Coronary artery (tissue), 2 donors: ENCODE measurements at places on chromosomes 2 and 18.

DNA sequence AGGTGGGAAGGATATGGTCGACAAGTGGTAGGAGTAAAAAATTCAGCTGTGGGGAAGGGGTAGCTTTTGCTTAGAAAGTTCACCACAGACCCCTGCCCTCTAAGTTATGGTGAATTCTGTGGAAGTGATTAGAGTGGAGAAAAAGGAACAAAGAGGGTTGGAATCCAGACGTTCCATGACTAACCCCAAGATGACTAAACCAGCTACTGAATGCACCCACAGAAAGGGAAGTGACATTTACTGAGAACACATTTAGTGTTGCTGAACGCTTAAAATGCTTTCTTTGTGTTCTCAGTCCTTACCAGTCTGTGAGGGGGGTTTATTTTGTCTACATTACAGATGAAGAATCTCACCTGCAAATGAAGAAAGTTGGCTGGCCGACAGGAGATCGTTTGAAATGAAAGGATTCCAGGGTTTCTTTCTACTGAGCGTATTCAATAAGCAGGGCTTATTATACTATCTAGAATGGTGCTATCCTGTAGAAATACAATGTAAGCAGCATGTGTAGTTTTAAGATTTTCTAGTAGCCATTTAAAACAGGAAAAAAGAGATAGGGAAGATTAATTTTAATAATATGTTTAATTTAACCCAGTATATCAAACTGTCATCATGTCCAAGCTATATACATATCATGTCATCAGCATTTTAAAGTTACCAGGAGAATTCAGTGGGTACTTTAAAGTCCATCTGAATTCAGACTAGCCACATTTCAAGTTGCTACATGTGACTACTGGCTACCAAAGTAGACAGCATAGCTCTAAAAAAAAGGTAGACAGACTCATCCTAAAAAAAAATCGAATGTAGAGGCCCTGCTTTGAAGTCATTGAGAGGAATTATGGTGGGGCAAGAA is 60.1 kb downstream of the LIMS1 start:
- no peak for DNase-seq

GRCh38 chr2:180676520-180677025 is 303.8 kb upstream of the UBE2E3 start:
- DNase-seq, result no peak

DNA sequence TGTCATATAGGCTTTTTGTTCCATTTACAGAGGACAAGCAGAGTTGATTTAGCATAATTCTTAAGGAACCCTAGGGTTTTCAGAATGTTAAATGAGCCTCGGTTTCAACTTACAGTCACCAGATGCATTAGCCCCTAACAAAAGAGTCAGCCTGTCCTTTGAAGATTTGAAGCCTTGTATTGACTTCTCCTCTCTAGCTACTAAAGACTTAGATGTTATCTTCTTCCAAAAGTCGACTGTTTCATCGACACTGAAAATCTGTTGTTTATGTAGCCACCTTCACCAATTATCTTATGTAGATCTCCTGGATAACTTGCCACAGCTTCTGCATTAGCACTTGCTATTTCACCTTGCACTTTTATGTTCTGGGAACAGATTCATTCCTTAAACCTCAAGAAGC is 31.6 kb upstream of the SOX11 start:
- DNase-seq, result no peak

DNA sequence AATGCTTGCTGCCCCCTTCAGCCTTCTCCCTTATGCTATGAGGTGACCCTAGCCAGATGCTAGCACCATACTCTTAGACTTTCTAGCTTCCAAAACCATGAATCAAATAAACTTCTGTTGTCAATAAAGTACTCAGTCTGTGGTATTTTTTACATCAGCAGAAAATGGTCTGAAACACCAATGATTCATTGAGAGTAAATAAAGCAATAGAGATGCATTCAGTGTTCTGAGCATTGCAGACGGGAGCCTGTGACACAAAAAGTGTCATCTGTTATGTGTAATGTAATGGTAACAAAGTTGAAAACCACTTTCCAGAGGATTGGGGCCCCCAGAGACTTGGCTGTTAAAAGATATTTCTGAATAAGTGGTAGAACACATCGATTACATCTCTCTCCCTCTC is 758.0 kb upstream of the NRXN1 start:
- no peak for DNase-seq

GRCh38 chr18:9918016-9918680 is 4.3 kb downstream of the VAPA start:
- DNase-seq, result no peak

- DNase-seq, result no peak
Measured at GRCh38 chr2:224561234-224562005, 23.7 kb downstream of the CUL3 start.

DNA sequence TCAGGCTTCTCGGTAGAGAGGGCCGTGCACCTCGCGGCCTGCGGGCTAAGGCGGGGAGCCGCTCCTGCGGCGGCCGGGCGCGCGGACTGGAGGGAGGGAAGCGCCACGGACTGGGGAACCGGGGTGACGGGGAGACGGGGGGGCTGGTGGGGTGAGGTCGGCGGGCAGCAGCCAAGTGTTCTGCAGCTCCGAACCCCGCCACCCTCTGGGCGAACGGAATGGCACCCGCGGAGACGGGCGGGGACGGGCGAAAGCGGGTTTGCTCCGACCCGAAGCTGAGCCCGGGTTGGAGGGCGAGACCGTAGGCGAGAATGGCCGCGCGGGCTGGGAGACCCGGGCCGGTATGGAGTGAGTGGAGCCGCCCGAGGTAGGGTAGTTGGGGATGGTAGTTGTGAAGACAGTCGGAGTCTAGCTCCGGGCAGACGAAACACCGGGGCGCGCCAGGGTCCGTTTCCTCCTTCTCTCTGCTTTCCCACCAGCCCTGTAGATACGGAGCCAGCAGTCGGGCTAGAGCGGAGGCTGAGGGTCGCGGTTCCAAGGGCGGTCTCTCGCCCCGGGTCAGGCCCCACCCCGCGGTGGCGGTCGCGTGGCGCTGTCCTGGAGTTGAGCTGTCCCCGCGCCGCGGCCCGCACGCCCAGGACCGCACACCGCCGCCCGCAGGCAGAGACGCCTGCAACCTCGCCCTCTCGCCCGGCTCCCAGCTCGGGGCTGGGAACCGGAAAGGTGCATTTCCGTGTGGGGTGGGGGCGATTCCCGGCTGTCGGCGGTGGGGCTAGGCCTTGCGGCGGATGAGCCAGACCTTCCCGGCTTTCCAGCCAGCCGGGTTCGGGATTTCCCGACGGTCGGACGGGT is 160.3 kb upstream of the SIX2 start:
- DNase-seq, result no peak

GRCh38 chr2:45412754-45413379 is 198.2 kb downstream of the SRBD1 start:
- DNase-seq, result no peak

GRCh38 chr2:199734011-199734410 is 117.0 kb downstream of the FTCDNL1 start:
- DNase-seq, result no peak

- no peak for DNase-seq
Measured at GRCh38 chr2:191404568-191404991, 159.4 kb downstream of the MYO1B start.

- no peak for DNase-seq
Measured at GRCh38 chr2:15058015-15058720, 425.7 kb downstream of the LRATD1 start.

DNA sequence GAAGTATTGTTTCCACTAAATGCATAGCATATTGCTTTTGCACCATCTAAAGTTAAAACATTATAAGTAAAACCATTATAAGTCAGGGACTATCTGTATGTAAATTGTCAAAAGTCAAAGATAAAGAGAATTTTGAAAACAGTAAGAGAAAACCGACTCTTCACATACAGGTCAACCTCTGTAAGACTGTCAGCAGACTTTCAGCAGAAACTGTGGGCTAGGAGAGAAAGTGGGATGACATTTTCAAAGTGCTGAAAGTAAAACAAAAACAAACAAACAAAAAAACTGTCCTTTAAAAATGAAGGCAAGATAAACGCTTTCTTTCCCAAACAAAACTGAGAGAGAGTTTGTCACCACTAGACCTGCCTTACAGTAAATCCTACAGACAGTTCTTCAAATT is 122.9 kb upstream of the ID2 start:
- DNase-seq, result no peak

DNA sequence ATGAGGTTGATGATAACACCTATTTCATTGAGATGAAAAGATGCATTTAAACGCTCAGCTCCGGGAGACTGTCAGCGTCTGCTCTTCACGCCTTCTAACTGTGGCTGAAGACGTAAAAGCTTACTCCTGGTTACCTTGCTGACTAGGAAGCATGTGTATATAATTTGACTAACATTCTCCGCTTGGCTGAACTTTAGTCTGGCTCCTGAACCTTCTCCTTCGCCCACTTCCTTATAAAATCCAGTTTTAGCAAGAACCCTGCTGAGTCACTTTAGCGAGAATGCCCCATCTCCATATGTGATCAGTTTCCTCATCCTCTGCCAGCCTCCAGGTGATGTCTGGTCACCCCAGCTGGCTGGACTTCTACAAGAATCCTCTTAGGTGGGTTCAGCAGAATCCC is 12.7 kb upstream of the CREG2 start:
- DNase-seq, result no peak

GRCh38 chr2:215028231-215028630 is 110.2 kb downstream of the ABCA12 start:
- DNase-seq, result no peak

DNA sequence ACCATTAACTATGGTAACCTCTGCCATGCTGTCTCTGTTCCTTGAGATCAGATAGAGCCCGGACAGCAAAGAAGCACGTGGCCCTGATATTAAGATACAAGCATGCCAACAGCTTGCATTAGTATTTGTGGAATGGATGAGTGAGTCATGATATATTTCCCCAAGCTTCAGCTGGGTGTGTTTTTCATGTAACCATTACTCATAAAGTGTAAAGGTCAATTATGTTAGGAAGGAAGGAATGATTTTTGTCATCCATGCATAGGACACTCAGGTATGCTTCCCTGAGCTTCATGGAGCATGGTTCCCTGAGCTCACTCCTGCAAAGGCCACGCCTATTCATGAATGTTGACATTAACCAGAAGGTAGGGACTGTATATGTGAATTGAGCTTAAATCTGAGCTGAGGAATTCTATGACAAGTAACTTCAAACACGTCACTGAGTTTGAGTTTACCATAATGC is 74.6 kb downstream of the ARL4C start:
- no peak for DNase-seq

GRCh38 chr2:203532957-203533658 is 2.0 kb downstream of the RAPH1 start:
- DNase-seq, result no peak

DNA sequence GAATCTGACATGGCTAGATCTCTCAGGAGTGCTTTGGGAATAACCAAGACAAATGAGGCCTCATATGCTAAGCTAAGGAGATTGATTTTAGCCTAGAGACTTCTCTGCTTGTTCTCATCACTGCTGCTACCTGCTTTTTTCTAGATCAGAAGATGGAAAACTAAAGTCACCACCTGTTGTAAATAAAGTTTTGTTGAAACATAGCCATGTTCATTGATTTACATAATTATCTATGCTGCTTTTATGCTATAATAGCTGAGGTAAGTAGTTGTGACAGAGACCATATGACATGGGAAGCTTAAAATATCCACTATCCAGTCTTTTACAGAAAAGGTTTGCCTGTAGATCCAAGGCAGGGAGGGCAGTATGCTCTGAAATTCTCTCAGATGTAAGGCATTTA is 46.1 kb upstream of the CYP26B1 start:
- no peak for DNase-seq

DNA sequence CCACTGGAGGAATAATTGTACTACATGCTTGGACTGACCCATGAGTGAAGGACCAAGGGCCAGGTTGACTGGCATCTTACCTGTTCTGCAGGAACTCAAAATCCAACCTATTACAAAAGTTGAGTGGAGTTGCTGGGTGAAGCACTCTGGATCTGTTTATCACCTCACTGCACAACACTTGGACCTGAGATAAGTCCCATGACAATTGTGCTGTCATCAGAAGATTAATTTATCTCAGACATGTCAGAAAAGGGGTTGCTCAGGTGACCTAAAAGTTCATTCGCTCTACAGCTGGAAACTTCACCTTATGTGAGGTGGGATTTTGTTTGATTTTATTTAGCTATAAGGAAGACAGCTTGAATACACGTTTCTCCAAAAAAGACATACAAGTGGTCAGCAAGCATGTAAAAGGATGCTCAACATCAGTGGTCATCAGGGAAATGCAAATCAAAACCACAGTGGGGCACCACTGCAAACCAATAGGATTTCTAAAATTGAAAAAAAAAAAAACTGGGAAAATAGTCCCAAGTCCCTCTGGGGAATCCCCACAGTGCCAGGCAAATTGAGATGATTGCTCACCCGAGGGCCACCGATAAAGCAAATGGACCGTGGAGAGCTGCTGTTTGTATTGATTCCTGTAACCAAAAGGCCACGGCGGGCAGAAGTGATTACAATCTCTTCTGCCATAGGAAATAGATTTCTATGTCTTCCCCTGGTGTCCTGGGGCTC is 65.8 kb upstream of the SLC35F5 start:
- DNase-seq, result no peak

- DNase-seq, result no peak
Measured at GRCh38 chr2:74864728-74865722, 31.1 kb downstream of the HK2 start.

DNA sequence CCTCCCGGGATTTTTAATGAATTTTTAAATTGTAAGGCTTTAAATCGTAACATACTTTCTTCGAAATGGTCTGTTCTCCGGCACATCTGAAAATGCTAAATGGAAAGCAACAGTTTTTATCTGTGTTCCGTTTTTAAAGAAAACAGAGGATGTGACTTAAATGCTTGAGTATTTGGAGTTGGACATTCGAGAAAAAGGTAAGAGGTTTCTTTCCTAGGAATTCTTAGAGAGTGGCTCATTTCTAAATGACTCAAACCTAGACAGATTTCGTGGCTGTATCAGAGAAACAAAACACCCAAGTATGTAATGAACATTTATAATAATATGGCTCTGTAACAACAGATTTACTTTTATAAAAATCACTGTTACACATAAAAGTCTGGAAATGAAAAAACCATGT is 177.6 kb upstream of the CCDC68 start:
- DNase-seq, result no peak

- DNase-seq, result no peak
Measured at GRCh38 chr18:27789406-27789805, 387.5 kb downstream of the CDH2 start.

GRCh38 chr18:12154361-12154760 is 60.7 kb downstream of the ANKRD62 start:
- no peak for DNase-seq

DNA sequence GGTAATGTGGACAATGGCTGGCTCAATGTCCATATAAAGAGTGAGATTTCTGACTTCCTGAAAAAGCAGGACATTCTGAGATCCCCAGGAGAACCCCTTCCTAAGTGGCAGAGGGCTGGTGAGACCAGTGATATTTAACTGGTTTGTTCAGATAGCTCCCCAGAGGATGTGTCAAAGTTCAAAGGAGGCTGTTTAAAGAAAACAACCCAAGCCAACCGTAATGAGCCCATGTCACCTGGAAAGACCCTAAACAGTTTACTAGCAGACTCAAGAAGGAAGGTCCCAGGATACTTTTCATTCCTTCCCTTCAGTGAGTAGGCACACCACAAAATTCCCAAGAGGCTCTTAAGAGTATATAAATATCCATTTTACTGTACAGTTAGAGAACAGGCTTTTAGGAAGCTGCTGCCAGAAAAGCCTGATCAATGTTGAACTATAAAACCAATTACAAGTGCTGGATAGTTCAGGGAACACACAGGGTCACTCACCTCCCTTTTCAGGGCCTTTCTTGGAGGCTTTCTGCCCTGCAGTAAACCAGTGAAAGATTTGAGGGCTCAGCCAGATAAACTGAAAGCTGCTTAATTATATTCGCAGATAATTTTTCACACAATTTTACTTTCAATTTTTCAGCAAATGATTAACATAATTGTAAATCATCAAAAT is 293.5 kb downstream of the ASXL3 start:
- DNase-seq, result no peak
